Bronchial epithelial cell (primary cell): ENCODE measurements at places on chromosomes 16 and 17. TPM values are rescaled to one million over a fixed set of nuclear protein-coding genes. Genes with fewer than 3 reads are reported as not detected.

GRCh38 chr17:77666462-77666861 lies 292.0 kb upstream of the TNRC6C start:
- DNase-seq: no peak

DNA sequence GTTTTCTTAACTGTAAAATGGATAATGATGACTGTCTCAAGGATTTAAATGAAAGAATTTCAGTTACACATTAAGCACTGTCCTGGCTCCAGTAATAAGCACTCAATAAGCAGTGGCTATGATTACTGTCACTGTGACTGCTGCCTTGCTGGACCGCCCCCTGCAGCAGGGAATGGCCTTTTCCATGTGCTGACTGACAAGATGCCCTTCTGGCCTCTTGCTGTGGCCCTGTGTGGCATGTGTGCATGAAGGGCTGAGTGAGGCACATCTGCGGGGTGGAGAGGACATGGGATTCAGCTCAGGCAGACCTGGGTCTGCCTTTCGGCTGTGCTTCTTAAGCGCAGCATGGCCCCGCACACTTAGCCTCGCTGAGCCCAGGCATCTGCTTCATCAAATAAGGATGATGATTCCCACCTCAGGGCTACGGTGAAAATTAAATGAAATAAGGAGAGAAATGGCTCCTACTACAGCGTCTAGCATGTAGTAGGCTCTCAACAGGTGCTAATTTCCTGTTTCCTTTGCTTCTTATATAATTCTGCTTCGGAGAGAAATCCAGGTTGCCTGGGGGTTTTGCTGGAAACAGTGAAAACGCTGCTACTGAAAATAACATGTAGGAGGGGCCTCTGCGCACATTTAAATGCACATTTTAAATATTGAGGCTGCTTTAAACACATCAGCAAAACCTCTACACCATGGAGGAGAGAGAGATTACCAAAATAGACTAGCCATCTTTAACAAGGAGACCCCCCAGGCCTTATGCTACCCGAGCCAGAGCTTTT lies 183.9 kb downstream of the PARN start:
- DNase-seq: no peak

DNA sequence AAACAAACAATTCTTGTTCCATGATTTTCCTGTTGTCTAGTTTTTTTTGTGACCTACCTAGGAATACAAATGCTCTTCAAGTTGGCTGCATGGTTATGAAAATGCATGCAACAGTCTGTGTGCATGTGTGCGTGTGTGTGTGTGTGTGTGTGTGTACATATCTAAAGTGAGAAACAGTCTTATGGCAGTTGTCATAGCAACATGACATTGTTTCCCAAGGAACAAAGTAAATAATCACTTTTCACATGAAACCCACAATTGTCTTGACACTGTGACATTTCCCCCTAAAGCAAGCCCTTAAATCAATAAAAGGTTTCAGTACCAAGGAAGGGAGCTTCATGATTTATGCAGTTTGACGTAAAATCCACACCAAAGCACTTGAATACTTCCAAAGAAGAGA lies 758.4 kb downstream of the CDH8 start:
- DNase-seq: no peak

- DNase-seq: no peak
Observed at GRCh38 chr17:6045621-6046357, 24.4 kb upstream of the WSCD1 start.

GRCh38 chr17:11178581-11178980 lies 62.4 kb upstream of the SHISA6 start:
- DNase-seq: no peak

- no peak for DNase-seq
Observed at GRCh38 chr16:26913851-26914250, 152.9 kb upstream of the C16orf82 start.

DNA sequence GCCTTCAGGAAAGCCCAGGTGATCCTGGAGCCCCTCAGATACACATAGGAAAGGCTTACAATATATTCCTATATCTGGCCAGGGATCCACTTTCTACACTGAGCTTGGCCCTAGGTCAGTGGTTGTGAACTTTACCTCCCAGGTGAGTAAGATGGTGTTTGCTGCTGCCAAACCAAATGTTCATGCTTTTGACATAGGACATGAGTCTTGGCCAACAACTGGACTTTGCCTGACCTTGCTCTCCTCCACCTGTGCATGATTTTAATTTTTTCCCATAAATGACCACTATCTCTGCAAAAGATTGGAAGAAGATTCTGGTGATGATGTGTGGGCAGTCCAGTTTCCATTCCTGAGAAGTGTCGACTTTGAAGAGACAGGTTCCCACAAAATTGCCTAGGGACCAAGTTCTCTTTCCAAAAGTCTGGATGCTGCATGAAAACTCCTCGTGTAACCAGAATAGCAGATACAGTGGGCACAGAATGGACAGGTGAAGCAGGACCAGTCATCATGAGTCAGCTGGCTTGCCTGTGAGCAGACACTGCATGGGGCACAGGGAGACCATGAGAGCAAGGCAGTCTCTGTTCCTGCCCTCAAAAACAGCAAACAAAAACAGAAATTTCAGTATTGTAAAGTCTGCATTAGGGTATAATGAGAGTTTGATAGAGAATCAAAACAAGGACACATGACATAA lies 226.4 kb upstream of the MON1B start:
- no peak for DNase-seq

DNA sequence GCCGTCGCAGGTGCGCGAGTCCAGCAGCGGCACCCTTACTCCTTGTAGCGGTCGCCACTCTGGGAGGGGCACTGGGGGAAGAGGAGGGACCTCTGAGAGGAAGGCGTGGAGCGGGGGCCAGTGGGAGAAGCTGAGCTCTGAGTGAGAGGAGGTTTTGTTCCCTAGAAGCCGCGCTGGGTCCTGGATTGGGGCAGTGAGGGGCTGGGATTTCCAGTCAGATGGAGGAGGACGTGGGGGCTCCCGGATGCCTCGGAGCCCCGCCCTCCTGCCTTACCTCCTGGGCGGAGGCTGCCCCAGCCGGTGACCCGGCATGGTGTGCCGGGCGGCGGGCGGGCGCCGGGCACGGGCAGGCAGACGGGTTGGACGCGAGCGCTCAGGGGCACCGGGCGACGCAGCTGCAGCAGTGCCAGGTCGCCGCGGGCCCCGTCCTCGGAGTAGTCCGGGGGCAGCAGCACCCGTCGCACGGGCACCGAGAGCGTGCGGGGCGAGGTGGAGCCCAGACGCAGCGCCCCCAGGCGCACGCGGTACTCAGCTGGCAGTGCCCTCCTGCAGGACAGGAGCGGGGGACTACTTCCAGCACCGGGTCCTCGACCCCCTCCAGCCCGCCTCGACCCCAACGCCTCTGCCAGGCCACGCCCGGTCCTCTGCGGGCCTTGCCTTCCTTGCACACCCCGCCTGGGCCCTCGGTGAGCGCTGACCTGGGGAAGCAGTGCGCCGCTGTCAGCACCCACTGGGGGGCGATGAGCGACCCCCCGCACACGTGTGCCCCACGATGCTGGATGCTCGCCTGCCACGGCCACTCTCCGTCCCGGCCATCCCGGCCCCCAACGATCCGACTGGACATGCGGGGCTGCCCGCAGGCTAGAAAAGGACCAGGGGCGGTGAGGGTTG lies 2.0 kb downstream of the PRSS33 start:
- DNase-seq: no peak

DNA sequence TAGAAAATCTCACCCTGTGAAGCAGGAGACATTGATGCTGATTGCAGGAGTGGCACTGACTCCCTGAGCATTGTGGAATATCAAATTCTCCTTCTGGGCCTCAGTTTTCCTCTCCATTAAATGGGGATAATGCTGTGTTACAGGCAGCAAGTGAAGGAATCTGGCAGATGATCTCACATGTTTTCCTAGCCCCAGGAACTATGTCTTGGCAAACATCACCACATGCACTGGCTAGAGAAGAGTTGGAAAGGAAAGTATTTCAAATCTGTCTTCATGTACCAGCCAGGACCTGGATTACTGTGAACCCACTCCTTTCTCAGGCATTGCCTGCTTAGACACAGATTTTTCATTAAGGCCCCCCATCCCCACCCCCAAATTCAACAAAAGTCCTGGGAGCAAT lies 13.6 kb upstream of the CCL8 start:
- no peak for DNase-seq

DNA sequence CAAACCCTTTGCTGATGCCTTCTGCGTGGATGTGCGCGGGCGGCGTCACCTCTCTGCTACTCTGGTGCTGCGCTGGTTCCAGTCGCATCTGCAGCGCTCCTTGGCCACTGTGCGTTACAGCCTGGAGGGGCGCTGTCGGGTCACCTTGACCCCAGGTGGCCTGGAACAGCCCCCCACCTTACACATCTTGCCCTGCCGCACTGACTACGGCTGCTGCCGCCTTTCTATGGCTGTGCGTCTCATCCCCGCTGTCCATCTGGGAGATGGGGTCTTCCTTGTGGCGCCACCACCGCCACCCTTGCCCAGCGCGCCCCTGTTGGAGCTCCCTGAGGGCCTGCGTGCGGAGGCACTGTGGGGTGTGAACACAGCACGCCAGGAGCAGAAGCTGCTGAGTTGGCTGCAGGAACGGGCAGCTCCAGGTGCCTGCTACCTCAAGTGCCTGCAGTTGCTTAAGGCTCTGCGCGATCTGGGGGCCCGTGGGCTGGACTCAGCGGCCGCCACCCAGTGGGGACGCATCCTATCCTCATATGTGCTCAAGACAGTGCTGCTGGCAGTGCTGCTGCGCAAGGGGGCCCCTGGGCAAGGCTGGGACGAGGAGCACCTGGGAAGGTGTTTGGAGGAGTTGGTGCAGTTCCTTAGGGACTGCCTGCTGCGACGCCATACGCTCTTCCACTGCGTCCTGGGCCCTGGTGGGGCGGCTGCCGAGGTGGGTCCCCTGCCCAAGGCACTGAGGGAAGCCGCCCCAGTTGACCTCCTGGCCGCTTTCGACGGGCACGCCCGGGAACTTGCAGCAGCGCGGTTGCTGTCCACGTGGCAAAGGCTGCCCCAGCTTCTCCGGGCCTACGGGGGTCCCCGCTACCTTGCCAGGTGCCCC lies 1.6 kb downstream of the ITPRIPL2 start:
- DNase-seq: no peak

GRCh38 chr17:44376124-44376523 lies 12.5 kb upstream of the FAM171A2 start:
- DNase-seq: no peak

DNA sequence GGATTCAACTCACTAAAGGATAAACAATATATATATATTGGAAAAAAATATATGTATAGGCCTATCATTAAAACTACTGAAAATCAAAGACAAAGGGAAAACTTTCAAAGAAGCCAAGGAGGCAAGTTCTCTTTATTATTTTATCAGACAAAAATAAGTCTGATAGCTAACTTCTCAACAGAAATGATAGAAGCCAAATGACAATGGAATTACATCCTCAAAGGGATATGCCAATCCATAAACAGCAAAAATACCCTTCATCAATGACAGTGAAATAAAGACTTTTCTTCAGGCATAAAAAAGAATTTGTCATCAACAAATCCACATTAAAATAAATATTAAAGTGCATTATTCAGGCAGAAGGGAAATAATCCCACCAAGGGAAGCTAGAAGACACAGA lies 393.4 kb downstream of the ZFHX3 start:
- DNase-seq: no peak

GRCh38 chr16:30458561-30459394 lies 13.1 kb upstream of the SEPHS2 start:
- DNase-seq: no peak

DNA sequence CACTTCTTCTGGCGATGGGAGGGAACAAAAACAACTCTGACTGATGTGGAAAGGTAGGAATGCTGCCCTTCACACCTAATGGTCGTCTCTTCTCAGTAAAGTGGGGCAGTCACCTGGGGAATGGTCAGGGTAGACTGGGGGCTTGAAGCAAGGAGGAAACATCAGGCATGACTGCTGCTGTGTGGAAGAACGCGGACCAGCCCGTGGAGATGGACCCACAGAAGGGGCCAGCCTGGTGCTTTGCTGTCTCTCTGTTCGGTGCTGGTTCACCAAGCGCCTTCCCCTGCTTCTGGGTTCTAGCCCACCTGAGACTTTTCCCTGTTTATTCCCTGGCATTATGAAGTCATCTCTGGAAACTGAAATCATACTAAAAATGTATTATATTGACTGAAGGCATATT lies 96.2 kb upstream of the DNAH17 start:
- DNase-seq: no peak

GRCh38 chr16:54482892-54483574 lies 196.4 kb upstream of the IRX3 start:
- DNase-seq: no peak

DNA sequence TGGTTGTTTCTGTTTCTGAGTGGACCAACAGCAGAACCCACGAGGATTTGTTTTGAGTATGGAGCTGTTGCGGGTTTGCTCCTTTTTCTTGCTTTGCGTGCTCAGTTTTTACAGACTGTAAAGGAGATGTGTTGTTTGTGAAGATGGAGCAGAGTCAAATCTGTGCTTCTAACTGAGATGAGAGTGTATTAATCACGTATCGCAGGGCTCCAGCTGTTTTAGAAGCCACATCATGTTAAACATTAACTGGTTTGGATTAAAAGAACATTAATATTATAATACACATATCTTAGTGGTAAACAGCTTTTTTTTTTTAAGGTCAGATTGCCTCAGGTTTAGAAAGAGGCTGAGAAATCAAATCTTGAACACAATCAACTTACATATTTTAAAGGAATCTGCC lies 69.4 kb downstream of the YPEL2 start:
- no peak for DNase-seq

DNA sequence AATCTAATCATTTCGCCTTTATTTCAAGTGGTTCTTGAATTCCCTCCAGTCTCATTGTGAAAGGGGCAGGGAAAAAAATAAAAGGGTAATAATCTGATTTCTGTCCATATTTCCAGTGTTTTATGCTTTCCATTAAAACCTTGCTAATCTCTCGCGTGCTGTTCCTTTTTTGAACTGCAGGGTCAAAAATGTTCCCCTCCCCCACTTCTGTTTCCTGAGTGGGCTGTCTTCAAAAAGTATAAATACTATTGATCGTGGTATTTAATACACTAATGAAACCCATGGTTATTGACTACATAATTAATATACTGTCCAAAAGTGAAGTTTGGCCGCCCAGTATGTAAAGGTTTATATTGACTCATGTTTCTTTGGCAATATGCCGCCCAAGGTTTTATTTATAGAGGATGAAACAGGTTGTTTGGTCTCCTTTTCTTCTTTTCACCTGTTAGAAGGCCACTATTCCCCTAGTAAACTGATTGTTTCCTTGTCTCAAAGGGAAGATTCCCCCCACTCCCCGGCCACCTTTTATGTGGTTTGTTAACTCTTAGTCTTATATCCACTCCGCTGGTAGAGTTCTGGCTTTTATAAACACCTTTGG lies 69.7 kb downstream of the RPA1 start:
- no peak for DNase-seq

Gene OR4D1
- not detected in 2 replicates for total RNA-seq

Gene TERB1
- total RNA-seq: 0.26 TPM in 2 replicates

Gene KRT36
- under 0.01 TPM in 1 of 2 replicates, not detected in the other for total RNA-seq

Gene EFCAB5
- total RNA-seq: 0.26 TPM in 1 of 2 replicates, not detected in the other

Gene NUBP1
- 12.9 and 16.6 TPM in 2 replicates for total RNA-seq

Gene KRTAP9-8
- not detected in 2 replicates for total RNA-seq

Gene ZNF785
- 4.4 and 5.3 TPM in 2 replicates for total RNA-seq

Gene C16orf92
- total RNA-seq: not detected in 2 replicates

Gene STX1B
- total RNA-seq: under 0.01 TPM in 1 of 2 replicates, not detected in the other

Gene CRYM
- total RNA-seq: 0.79 and 1.2 TPM in 2 replicates

Gene ZPBP2
- not detected in 2 replicates for total RNA-seq
